Stimulated activated CD4-positive, alpha-beta T cell treated with anti-CD3 and anti-CD28 coated beads, Interleukin-15, amount 100 ng/mL, for 1 hour (primary cell): ENCODE measurements at places on chromosomes 2 and 18.
A peak's percentile ranks its signal among the peaks of the same experiment; 100 is the strongest.

DNA sequence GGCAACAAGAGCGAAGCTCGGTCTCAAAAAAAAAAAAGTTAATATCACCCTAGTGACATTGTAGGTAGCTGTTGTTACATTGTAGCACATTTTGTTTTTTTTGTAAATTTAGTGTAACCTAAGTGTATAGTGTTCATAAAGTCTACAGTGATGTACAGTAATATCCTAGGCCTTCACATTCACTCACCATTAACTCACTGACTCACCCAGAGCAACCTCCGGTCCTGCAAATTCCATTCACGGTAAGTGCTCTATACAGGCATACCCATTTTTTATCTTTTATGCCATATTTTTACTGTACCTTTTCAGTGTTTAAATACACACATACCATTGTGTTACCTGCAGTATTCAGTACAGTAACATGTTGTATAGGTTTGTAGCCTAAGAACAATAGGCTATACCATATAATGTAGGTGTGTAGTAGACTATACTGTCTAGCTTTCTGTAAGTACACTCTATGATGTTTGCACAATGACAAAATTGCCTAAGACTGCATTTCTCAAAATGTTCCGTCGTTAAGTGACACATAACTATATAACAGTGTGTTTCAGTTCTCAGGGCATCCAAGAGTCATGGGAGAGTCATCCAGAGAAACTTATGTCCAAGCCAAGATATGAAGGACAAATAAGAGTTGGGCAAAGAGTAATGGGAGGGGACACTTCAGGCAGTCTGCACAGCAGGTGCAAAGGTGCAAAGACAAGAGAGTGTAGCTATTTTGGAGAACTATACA is 68.4 kb downstream of the TANK start:
- no peak for DNase-seq

DNA sequence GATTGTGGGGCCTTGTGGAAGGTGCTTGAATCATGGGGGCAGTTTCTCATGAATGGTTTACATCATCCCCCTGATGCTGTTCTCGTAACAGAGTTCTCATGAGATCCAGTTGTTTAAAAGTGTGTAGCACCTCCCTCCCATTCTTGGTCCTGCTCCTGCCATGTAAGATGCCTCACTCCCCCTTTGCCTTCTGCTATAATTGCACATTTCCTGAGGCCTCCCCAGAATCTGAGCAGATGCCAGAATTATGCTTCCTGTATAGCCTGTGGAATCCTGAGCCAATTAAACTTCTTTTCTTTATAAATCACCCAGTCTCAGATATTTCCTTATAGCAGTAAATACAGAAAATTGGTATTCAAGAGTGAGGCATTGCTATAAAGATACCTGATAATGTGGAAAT is 15.6 kb upstream of the WDR75 start:
- no peak for DNase-seq

GRCh38 chr2:163794635-163795034 is 58.8 kb upstream of the FIGN start:
- DNase-seq, result no peak

GRCh38 chr2:226799976-226800940 is 638 bp upstream of the IRS1 start:
- DNase-seq, result no peak

DNA sequence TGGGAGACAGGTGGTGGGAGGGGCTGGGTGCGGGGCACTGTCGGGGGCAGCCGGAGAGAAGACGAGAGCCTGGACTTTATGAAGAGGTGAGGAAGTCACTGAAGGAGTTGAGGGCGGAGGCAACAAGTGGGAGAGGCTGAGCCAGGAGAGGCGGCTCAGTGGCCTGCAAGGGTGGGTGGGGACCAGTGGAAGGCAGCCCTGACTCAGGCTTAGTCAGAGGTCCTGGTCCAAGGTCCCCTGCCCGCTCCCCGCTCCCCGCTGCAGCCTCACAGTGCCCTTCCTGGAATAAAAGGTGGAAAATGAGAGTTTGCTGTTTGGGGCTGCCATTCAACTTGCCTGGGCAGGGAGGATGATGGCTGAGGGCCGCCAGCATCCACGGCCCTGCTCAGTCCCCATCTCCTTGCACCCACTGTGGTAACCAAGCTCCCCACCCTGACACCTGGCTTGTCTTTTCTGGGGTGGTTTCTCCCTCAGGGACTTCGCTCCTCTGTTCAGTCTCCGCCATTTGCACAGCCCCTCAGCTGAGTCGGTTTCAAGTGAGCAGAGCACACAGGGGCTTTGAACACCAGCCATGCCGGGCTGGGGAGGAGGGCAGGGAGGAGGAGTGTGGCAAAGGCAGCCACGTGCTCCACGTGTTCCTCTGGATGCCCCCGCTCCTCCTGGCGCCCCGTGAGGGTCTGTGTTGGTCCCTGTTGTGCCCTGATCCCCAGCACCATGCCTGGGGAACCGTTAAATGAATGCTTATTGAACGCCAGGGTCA is 13.7 kb upstream of the RALB start:
- DNase-seq, result no peak

- no peak for DNase-seq
Observed at GRCh38 chr2:58950795-58951462, 709.8 kb upstream of the FANCL start.

GRCh38 chr2:223027442-223027841 is 24.5 kb upstream of the KCNE4 start:
- no peak for DNase-seq

- DNase-seq, result no peak
Observed at GRCh38 chr2:1653956-1654695, 90.2 kb downstream of the PXDN start.

- no peak for DNase-seq
Observed at GRCh38 chr2:108614659-108615058, 80.4 kb downstream of the LIMS1 start.

DNA sequence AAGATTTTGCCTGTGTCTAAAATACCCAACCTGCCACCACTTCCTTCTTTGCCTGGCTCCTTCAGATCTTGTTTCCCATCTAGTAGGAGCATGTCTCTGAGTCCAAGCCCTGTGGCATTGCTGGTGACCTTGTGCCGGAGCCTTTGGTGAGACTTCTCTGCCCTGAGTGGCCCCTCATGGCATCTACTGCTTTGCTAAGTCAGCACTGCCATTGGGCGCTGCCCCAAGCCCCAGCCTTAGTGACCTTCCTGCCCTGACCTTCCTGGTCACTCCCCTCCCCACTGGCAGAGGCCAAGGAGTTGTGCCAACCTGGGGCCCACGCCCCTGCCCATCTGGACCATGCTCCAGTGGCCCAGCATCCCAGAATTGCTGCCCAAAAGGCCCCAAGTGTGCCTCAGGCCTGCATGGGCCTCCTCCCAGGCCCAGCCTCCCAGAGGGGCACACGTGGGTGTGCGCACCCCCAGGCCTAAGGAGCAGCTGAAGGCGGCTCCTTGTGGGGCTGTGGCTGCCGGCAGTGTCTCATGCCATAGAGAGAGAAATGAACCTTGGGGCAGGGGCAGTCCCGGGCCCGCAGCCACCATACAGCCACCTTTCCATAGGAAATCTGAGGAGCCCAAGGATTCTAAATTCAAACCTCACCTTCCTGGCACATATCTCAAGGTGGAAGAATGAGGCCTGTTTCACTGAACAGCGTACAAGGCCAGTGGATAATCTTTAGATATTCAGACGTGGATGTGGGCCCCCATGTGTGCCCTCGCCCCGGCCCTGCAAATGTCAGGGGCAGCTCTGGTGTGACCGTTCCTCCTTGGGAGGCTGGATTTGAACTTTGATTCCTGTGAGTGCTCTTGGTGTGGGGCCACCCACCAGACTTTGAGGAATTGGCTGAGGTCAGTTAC is 100.2 kb upstream of the SLC66A3 start:
- DNase-seq, result no peak

DNA sequence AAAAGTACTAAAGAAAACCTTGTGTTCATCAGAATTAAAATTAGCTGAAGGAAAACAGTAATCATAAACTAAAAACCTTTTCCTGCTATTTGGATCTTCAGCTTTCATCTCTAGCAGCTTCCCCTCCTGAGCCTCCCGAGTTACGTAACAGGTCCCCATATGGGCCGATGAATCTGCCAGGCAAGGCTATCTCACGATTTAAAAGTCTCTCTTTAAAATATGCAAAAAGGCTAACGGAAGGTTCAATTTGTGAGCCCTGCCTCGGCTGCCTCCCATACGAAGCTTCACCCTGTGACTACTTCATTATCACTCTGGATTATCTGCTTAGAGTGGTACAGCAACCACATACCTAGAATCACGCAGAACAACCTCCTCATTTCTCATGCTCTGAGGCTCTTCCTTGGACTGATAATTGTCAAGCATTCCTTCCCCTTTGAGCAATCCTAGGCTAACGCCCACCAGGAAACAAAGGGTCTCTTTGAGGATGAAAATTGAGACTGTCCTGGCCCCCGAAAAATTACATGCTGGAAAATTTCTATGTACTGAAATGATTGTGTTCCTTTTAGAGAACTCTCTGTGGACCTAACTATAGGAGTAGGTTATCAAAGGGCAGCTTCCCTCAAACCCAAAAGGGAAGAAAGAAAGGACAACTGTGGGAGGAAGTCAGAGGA is 147.4 kb downstream of the ZEB2 start:
- no peak for DNase-seq

DNA sequence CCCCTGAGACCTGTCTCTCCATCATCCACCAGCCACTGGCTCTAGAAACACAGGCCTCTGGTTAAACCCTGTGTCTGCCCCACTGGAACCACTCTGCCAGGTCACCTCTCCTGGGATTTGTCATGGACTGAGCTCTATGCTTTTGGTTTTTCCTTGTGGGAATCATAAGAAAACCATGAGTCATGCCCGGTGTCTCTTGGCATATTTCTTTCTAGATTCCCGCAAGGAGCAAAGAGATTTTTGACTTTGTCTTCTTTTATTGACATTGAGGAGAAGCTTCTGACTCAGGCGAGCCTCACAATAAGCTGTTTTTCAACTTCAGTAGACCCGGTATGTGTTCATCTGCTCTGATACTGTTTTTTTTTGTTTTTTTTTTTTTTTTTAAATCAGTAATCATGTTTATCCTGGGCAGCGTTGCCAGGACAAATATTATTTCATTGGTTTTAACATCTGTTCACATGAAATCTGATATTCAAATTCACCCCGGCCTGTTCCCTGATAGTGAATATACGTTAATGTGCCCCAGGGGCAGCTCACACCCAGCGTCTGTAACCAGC is 207.1 kb downstream of the ACKR3 start:
- no peak for DNase-seq

DNA sequence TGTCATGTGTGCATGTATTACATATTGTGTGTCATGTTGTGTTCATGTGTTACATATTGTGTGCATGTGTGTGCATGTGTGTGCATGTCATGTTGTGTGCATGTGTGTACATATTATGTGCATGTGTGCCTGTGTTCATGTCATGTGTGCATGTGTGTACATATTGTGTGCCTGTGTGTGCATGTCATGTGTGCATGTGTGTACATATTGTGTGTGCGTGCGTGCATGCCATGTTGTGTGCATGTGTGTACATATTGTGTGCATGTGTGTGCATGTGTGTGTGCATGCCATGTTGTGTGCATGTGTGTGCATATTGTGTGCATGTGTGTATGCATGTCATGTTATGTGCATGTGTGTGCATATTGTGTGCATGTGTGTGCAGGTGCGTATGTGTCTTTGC is 267.1 kb downstream of the EIPR1 start:
- no peak for DNase-seq

- no peak for DNase-seq
Observed at GRCh38 chr18:26383454-26384270, 157.4 kb downstream of the TAF4B start.

DNA sequence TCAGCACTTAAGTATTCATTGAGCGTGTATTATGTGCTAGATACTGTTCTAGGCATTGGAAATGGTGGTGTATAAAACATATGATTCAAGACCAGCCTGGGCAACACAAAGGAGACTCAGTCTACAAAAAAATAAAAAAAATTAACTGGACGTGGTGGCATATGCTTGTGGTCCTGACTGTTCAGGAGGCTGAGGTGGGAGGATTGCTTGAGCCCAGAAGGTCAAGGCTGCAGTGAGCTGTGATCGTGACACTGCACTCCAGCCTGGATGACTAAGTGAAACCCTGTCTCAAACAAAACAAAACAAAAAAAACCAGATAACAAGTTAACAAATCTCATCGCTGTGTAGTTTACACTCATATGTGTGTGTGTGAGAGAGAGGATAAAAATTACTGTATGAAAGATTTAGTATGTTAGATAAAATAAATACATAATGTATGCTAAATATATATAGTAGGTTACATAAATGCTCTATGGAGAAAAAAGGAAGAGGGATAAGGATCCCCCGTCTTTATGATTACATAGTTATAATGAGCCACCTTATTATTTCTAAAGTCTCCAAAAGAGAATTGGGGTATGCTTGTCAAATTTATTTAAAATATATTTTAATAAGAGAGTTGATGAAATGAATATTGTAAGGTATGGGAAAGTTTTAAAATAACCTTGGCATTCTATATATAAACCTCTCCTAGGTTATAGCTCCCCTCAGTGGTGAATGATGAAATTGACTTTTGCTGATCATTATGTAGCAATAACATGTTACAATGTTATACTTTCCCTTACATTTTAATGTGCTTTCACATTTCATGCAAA is 69.2 kb downstream of the EHBP1 start:
- DNase-seq, result no peak

DNA sequence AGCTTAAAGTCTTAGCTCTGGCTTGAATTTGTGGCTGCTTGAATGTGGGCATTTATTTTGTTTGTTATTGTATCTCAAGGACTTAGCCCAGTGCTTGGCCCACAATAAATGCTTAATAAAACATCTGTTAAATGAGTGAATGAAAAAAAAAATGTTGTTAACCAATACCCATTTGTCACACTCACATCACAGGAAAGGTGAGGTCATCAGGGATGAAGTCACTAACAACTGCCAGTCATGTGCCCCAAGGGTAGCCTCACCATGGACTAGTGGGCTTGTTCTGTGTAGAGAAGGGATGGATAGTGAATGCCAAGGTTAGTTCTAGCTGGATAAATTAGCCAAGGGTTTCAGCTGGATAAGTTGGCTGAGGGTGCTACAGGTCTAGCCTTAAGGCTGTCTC is 3.0 kb downstream of the NRBP1 start:
- no peak for DNase-seq

DNA sequence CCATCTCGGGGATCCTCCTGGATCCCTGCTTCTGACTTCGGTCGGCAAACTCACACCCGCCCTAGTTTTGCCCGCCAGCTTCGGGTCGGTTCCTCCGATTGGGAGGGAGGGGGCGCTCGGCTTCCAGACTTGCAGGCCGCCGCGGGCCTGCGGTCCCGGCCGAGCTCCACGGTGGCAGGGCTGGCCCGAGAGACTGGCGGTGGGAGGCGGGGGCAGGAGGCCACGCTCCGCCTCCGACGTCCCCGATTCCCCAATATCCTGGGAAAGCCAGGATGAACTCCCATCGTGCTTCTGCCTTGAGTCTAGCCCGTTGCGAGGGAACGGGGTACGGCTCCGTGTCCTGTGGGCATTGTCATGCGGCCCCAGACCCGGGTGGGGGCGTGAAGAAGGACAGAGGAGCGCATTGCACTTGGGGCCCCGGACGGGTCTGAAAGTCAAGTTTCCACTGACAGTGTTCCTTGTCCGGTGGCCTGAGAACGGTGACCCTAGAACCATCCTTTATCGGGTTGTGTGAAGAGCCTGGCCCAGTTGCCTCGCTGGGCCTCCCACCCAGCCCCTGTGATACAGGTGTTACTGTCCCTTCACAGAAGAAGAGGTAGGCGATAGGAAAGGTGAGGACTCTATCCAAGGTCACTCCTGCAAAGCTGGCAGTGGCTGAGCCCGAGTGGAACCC is 2.4 kb upstream of the INHBB start:
- DNase-seq, result peak; percentile 16
